ENCODE measurements at places on chromosomes 16 and 17.

DNA sequence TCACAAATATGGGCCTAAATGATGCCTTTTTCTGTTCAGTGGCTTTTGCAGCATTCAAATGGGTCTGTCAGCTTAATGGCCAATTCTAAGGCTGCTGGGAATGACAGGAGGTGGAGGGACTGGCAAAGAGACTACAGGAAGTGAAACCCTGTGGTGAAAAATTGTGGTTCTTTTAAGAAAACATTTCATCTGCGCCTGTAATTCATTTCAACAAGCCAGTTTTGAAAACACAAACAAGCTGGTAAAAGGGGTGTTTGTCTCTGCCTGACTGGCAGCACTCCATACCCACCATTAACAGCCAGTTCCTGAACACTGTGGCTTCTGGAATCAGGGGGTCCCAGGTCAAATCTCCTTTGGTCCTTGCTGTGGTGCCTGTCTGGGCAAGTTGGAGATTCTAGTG, 3.6 kb upstream of the KDM8 start:
- no peak for DNase-seq

GRCh38 chr16:78227855-78228254, 128.4 kb downstream of the WWOX start:
- DNase-seq, result no peak

DNA sequence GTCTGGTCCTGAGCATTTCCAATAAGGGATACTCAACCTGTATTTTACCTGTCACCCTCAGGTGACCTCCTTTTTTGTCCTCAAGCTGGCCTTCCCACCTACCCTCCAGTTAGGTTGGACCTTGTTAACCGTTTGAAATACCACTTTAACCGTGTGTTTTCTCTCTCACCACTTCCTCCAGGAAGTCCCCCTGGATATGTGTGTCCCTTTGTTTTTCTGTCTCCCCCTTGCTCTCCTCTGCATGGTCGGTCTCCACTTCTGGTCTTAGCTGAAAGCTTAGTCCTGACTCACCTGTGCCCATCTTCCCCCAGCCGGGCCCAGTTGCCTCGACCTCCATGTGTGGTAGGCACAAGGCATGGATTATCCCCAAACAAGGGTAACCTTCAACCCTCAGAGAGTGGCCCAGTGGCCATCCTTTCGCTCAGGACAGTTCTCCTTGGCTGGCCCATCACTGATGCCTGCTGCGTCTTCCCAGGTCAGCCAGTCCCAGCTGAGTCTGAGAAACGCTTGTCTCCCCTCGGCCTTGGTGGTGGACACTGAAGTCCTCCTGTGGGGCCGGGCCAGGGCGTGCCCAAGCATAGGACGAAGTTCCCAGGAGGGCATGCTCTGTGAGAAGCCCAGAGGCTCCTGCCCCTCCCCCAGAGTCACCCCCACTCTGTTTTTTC, 20.0 kb downstream of the LASP1 start:
- DNase-seq, result no peak

DNA sequence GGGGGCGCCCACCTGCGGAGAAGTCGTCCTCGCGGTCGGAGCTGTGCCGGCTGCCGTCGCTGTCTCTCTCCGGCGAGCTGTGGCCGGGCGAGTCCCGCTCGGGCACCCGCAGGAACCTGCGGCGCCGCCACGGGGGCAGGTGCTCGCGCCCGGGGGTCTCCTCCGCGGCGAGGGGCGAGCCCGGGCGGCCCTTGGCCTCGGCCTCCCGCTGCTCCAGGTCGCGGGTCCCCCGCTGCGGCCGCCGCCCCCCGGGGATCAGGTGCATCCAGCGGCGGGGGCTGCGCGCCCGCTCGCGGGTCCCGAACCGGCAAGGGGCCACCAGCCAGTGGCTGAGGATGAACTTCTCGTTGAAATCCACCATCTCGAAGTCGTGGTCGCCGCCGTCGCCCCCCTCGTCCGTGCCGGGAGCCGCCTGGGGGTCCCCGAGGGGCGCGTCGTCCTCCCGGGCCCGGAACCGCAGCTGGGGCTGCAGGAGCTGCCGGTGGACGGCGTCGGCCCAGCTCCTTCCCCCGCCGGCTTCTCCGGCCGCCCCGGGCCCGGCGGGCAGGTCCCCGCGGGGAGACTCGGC, 41.4 kb upstream of the BHLHA9 start:
- no peak for DNase-seq

DNA sequence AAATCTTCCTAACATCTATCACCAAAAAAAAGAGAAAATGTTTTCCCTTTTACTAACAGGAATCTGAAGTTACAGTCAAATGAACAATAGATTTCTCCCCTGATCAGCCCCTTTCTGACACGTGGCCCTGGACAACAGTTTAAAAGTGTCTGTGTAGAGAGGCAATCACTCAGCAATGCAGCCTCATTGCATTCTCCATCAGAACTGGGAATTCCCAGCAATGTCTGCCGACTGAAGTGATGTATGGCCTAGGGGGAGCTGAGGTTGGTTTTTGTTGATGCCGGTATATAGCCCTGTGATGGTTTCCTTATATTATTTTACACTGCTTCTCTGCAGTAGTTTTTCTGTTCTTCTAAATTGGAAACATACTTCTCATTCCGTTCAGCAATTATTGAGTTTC, 904.3 kb upstream of the CDH8 start:
- no peak for DNase-seq

- DNase-seq, result peak; percentile 40
These were observed 1.5 kb upstream of the SREBF1 start for GRCh38 chr17:17837966-17838962.

DNA sequence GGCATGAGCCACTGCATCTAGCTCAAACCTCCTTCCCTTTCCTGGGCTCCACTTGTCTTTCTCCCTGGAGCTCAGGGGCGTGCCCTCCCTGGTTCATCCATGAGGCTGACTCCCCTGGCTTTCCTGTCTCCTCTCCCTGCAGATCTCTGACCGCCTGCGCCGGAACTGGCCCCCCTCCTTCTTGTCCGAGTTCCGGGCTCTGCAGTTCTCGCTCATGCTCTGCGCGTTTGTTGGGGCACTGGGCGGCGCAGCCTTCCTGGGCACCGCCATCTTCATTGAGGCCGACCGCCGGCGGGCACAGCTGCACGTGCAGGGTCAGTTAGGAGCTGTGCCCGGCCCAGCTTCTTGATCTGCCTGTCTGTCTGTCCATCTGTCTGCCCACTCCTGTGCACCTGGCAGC, 1.2 kb upstream of the LAT start:
- no peak for DNase-seq

DNA sequence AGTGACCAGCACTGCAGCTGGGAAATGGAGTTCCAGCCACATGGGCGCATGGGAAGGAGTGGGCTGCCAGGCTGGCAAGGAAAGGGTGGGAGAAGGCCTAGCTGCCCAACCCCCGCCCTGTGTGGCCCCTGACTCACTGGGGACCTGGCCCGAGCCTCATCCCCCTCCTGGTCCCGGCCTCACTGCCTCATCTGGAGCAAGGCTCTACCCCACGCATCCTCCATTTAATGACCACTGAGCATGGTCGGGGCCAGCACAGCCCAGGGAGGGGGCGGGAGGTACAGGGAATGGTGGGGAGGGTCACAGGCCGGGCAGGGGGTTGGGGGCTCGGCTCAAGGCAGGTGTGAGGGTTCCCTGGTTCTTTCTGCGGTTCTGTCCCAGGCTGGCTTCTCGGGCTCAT, 16.1 kb downstream of the SPNS2 start:
- DNase-seq, result no peak

DNA sequence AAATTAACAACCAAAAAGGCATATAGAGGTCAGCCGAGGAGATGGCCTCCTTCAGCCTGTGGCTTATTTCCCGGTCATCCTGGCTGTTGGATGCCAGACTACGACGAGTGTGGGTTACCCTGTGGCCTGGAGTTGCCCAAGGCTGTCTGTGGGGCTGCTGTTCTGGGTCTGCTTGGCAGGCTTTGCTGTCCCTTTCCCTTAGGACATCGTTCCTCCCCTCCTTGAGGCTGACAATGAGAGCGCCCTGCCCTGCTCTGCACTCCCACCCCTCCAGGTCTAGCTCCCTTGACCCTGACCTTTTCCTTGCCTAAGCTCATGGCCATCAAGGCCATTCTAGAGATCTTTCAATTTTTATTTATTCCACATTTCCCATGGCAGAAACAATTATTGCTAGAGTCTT, 1.9 kb upstream of the CBFB start:
- DNase-seq, result no peak

- peak; percentile 71 for DNase-seq
These were observed 61.6 kb downstream of the RGS9 start for GRCh38 chr17:65198653-65199382.

DNA sequence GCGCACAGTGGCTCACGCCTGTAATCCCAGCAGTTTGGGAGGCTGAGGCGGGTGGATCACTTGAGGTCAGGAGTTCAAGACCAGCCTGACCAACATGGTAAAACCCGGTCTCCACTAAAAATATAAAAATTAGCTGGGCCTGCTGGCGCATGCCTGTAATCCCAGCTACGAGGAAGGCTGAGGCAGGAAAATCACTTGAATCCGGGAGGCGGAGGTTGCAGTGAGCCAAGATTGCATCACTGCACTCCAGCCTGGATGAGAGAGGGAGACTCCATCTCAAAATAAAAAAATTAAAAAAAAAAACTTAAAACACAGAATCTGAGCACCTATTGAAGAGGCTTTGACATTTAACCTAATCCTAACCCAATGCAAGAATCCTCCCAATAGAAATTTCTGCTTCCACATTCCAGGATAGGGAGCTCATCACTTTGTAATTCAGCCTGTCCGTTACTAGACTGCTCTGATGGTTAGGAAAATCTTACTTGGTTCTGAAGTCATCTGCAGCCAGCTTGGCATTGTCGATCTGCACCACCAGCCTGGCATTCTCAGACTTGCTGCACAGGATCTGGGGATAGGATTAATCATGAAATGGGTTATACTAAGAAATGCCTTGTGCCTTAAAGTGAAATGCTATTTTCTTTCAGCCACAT, 2.1 kb downstream of the KRT33B start:
- DNase-seq, result no peak

GRCh38 chr17:80894439-80894721, 97.3 kb upstream of the CHMP6 start:
- no peak for DNase-seq

- no peak for DNase-seq
These were observed 17.1 kb downstream of the SPIRE2 start for GRCh38 chr16:89845417-89845816.

- DNase-seq, result no peak
These were observed 1.0 kb upstream of the MSI2 start for GRCh38 chr17:57255182-57255775.

DNA sequence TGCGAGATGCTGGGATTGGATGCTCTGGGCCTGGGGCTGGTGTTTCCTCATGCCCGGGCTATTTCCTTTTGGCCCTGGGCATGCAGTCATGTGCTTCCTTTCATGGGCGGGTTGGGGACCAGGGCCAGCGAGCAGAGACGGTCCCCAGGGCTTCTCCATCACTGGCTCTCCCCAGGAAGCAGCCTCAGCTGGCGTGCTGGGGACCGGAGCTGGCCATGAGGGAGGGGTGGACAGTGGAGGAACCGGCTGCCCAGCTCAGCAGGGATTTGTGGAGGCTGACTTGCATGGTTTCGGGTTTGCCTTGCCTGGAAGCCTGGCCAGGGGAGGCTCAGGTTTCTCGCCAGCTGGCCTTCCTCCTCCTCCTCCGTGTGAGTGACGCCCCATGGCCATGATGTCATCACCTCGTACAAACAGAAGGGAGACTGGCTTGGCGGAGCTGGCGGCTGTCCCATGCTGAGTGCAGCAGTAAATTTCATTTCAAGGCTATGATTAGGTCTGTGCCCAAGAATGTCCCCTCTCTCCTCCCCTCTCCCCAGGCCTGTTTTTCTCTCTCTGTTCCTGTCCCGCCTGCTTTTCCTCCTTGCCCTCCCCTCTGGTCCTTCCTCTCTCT, 8.9 kb upstream of the TIMP2 start:
- peak; percentile 53 for DNase-seq

DNA sequence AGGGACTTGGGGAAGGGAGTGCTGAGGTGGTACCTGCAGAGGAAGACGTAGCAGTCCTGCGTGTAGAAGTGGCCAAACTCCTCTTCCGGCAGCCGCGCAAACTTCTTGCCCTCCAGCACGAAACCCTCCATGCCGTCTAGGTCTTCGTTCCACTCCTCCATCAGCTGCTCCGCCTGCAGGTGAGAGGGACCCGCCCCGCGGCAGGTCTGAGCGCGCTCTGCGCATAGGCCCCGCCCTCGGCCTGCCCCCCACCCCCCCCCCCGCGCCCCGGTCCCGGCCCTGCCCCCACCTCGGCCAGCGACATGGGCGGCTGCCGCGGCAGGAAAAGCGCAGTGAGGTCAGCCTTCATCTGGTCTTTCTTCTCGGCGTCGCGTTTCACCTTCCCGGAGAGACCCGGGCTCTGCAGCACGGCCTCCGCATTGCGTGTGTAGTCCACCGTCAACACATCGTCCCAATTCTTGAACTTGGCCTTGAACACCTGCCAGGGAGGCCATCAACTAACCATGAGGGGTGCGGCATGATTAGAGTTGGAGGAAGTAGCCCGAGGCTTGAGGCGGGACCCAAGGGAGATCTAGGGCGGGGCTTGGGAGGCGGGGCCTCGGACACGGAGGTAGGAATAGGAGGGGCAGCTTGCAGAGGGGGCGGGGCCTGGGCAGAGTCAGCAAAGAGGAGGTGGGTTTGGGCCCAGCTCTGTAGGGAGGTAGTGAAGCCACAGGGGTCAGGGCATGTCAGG, 11.5 kb downstream of the FLII start:
- peak; percentile 72 for DNase-seq

- no peak for DNase-seq
These were observed 11.3 kb upstream of the GCSH start for GRCh38 chr16:81107511-81107910.

Measured in NCI-H1436 treated with DMSO at 0.1 percent for 48 hours (cell line).